ENCODE measurements at places on chromosomes 11 and 22.
A peak's percentile ranks its signal among the peaks of the same experiment; 100 is the strongest.

GRCh38 chr22:23520863-23521440 is 59.1 kb downstream of the IGLL1 start:
- DNase-seq: peak; percentile 14

GRCh38 chr11:32436751-32437494 is 1.6 kb upstream of the WT1 start:
- no peak for DNase-seq

- no peak for DNase-seq
Measured at GRCh38 chr22:46992121-46992731, 229.8 kb downstream of the TBC1D22A start.

GRCh38 chr22:50306753-50307749 is at the start of gene PLXNB2:
Gene PLXNB2, minus strand, starts transcription at chr22:50307646. Its CDS starts 17,062 bp downstream, at chr22:50290584.
- no peak for DNase-seq

DNA sequence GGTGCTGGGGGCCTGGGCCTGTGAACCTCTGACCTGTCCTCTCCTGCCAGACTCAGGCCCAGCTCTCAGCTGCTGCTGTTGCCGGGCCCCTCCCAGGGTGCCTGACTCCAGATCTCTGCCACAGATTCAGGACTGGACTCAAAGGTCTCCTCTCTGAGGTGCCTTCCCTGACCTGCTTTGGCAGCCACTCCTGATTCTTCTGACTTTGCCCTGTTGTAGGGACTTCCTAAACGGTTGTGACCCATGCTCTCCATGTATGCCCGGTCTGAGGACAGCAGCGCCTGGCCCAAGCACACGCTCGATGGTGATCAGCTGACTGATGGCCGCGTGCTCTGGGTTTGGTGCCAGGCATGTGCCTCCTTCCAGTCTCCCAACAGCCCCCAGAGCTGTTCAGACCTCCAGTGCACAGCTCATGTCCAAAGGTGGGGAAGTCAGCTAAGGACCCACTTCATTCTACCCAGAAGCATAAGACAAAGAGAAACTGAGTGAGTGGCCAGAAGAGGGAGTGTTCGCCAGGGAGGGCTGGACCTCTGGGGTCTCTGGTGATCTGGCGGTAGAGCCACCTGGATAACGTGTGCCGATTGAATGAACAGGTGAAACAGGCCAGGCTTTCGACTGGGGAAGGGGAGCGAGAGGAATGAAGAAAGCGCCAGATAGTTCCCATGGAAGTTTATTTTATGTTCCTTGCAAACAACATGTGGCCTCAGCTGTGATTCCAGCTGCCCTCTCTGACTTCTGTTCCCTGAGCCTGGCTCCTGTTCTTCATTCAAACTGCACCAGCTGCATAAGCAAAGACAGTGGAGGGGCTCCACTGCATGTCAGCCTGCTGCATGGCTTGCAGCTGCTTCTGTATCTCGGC is 8.1 kb upstream of the TOP3B start:
- peak; percentile 25 for DNase-seq

DNA sequence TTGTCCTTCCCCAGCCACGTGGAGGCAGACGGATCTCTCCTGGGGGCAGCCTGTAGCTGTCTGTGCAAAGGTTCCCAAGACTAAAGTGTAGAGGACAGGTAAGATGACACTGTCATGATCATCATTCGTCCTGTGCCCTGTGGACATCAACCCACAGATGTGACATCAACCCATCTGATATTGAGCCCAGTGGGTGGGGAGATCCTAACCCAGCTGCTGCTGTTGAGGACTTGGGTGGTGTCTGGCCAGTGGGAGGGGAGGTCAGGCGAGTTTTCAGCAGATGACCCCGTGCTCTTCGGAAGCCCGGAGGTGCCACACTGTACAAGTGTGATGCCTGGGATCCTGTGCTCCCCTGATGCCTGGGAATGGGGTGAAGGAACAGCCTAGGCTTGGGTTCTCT is 1.2 kb upstream of the GAL start:
- DNase-seq: no peak

GRCh38 chr22:47929646-47930185 is 1167.3 kb downstream of the TBC1D22A start:
- no peak for DNase-seq

DNA sequence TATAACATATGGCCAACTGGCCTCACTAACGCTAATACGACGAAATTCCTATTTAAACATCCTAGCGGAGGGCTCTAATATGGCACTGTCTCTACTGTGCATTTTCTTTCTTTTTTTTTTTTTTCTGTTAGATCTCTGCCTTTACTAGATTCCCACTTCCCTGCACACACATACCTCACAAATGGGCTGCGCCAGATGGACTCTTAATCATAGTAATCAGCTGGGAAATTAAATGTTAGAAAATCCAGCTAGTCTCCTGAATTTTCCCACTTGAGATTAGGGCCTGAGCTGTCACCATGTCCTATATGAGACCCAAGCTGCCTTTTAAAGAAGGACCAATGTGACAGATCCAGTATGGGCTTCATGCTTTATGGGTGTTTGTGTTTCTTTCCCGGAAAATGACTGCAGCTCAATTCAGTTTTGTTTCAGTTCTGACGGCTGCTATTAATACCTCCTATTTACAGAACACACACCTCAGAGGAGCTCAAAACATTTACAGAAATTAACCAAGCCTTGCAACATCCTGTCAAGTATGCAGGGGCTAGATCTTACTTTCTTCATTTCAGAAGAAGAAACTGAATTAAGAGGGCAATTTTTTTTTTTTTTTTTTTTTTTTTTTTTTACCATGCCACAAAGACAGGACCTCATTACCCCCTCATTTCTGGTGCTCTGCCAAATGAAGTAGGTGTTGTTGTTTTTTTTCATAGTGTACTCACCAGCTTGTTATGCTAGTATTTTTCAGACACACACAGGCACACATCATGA is 49.8 kb upstream of the BLID start:
- no peak for DNase-seq

- no peak for DNase-seq
Measured at GRCh38 chr22:50308597-50308935, 1.1 kb upstream of the PLXNB2 start.

GRCh38 chr11:47160753-47161133 is 15.9 kb downstream of the ARFGAP2 start:
- no peak for DNase-seq

DNA sequence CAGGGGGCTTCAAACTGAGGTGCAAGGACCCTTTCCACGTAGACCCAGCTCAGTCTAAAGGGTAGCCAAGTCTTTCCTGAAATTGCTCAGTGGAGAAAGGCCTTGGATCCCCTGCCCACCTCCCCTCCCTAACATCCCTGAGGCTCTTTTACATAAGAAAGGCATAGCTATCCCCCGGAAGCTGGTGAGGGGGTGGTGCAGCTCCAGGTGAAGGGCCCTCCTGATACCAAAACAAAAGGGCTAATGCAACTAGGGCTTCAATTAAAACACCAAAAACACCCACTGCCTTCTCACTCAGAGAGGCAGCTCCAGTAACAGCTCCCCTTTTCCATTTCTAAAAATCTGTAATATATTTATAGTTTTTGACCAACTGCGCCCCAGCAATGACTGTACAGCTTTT is 5.8 kb downstream of the SHANK2 start:
- no peak for DNase-seq

DNA sequence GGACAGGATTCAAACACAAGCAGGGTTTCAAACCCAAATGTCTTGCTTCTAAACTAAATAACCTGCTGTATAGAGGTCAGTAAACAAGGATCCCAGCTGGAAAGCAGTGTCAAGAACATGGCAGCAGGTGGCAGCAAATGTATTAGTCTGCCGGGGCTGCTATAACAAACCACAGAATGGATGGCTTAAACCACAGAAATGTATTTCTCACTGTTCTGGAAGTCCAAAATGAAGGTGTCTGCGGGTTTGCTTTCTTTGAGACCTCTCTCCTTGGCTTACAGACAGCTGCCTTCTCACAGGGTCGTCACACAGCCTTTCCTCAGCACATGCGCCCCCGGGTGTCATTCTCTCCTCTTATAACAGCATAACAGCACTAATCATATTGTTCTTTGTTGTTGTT is 65.1 kb upstream of the LRRC55 start:
- DNase-seq: peak; percentile 13

DNA sequence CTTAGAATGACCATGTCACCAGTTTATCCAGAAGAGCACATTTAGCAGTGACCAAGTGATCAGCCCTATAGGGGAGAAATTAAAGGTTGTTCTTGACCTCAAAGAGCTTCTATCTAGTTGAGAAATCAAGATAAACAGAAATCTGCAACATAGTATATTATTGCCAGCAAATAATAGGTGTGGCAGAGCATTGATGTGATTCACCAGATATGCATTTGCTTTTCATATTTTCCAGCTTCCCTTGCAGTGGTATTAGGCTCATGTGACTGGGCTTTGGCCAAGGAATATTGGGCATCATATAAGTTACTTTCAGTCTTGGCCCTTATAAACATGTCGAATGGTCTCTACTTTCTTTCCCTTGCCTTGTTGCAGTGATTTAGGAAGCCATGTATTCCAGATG is 34.5 kb downstream of the COMMD9 start:
- DNase-seq: no peak

- no peak for DNase-seq
Measured at GRCh38 chr11:16392616-16393015, 36.3 kb upstream of the SOX6 start.

DNA sequence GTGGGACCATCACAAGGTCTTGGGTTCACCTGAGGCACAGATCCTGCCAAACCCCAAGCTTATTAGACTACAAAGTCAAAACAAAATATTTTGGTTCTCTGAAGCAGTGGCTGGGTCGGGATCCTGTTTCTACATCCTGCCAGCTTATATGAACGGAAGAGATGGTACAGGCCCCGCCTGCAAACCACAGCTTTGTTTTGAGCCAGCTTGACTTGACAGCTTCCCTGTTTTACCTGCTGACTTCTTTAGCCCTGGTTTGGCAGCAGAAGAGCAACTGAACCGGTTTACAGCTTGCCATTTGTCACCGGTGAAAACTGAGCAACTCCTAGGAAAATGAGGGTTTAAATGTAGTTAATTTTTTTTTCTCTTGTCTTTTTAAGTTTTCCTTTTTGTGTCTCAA is 11.4 kb downstream of the PACS1 start:
- DNase-seq: no peak

GRCh38 chr11:66004186-66004585 is 1.9 kb downstream of the BANF1 start:
- DNase-seq: no peak

GRCh38 chr11:128519338-128519737 is 68.0 kb downstream of the ETS1 start:
- DNase-seq: no peak

DNA sequence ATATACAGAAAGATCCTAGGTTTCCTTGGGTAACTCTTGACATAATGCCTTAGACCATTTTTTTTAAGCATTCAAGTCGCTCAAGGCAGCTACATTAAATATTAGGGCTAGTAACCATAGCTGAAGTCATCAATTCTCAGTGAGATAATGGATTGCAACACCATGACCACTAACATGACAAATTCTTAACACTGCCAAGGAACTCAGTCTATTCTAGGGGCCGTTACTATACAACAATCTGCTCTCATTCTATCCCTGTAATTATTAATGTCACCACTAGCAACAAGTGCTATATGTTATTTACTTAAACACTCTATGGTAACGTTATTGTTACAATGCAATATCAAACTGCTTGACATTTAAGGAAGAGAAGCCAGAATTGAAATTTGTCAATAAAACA is 3.2 kb upstream of the STK33 start:
- DNase-seq: peak; percentile 68
